ENCODE measurements at places on chromosomes 16 and 17. TPM values are rescaled to one million over a fixed set of nuclear protein-coding genes. Genes with fewer than 3 reads are reported as not detected.
A peak's percentile ranks its signal among the peaks of the same experiment; 100 is the strongest.

DNA sequence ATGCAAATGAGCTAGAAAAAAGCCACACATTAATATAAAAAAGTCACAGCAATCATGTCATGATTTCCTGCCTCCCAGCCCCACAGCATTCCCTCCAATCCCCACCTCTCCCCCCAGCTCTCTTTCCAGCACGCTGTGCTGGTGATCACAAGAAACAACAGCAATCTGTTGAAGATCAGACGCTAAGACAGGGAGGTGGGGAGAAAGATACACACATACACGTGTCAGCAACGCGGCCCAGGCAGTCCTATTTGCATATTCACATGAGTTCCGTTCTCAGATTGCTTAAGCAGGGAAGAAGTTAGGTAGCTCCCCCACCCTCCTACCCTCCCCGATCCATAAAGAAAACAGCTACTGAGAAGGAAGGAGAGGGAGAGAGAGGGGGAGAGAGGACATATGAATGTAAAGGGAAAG is 405.5 kb upstream of the PSMD7 start:
- DNase-seq = no peak

DNA sequence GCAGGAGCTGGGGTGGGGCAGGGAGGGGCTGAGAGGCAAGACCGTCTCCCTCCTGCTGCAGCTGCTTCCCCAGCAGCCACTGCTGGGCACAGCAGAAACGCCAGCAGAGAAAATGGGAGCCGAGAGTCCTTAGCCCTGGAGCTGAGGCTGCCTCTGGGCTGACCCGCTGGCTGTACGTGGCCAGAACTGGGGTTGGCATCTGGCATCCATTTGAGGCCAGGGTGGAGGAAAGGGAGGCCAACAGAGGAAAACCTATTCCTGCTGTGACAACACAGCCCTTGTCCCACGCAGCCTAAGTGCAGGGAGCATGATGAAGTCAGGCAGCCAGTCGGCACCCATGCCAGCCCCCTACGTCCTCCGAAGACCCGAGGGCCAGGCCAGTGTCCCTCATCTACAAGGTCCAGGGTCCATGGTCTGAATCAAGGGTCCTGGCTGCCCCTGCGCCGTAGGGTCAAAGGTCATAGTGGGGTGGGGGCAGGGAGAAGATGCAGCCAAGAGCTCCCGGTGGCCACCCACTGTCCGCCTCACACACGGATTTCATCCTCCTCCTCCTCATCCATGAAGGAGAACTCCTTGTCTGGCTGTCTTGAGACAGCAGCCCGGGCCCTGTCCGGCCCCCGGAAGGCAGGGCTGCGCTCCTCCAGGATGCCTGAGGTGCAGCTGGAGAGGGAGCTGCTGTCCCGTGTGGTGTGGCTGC is 23.4 kb upstream of the CPSF4L start:
- DNase-seq = no peak

DNA sequence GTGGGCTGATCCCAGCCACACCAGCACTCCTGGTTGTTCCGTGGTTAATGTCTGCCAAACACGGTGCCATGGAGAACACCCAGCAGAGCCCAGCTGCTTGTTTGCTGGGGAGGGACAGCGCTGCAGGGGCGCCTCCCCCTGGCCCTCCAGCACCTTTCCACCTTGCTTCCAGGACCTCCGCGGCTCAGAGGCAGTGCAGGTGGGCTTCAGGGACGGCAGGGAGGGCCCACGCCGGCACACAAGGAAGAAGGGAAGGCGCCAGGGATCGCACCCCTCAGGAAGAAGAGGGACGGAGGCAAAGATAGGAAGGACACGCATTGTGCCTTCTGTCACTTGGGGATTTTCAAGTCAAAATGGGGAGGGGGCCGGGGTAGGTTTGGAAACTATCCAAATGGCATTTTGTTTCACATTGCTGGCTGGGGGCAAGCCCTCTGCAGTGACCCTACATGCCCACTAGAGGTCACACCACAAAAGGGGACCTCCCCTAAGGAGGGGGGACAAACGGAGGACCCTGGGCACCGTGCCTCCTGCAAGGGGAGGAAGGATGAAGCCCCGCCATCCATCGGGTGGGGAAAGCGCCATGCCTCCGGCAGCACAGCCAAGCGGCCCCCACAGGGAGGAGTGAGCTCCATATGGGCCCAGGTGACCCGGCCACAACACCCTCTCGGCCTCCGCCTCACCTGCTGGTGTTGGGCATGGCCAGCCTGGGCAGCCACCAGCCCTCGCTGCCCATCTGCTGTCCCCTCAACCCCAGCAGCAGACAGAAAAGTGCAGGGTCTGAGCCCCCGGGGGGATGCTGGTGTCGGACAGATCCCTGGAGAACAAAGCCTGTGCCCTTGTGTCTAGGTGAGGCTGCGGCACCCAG is 7.5 kb upstream of the C16orf95 start:
- no peak for DNase-seq

- DNase-seq = no peak
Measured at GRCh38 chr16:62216837-62217236, 180.6 kb upstream of the CDH8 start.

DNA sequence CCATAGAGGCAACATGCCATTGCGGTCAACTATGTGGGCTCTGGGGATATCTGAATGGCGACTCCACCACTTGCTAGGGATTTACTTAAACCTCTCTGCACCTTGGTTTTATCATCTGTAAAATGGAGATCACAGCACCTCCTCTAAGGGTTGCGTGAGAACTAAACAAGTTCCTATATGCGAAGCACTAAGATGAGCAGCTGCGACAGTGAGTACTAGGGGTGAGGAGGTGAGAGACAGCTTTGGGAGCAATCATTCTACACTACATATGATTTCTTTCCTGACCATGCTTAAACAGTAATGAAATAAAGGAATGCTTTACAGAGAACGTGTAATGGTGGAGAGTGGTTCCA is 61.4 kb downstream of the CREBBP start:
- no peak for DNase-seq

DNA sequence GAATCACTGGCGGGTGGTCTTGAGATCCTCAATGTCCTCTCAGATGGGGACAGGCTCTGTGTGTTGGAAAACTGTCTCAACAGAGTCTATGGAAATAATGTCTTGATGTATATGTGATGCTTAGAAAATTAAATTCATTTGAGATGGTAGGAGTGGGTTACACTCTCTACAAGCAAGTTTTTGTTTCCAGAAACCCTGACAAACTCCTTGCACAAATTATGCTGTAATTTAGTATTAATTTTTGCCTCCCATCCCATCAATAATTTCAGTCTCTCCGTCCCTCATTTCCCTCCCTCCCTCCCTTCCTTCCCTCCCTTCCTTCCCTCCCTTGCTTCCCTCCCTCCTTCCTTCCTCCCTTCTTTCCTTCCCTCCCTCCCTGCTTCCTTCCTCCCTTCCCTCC is 488.0 kb upstream of the C16orf82 start:
- no peak for DNase-seq

GRCh38 chr16:54442864-54443263 is 156.3 kb upstream of the IRX3 start:
- no peak for DNase-seq

- no peak for DNase-seq
Measured at GRCh38 chr17:15917438-15918027, 27.4 kb upstream of the ADORA2B start.

- peak; percentile 72 for DNase-seq
Measured at GRCh38 chr16:87316923-87317749, at the start of gene C16orf95. TSS of gene C16orf95 (minus strand) at chr16:87317392. CDS start at chr16:87317242, 150 bp downstream.

DNA sequence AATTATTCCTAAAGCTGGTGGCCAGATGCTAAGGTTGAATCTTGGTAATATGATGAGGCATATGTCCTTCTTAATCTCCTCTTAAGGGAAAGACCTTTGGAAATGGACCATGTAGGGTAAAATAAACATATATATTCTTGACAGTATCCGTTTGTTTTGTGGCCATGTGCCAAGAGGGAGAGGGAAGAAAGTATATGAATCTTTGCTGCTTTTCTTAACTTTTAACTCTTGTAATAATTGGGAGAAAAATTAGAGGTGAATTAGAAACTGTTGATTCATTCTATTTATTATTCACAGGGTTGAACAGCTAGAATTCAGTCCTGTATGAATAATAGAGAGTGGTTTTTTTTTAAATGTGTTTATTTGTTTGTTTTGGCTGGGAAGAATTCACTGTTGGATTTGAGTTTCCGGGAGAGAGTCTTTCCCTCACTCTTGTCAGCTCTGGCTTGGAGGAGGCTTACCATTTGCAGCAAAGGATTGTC is 31.6 kb downstream of the AATF start:
- DNase-seq = peak; percentile 32

GRCh38 chr17:30506481-30506880 is 29.3 kb downstream of the GOSR1 start:
- DNase-seq = no peak

DNA sequence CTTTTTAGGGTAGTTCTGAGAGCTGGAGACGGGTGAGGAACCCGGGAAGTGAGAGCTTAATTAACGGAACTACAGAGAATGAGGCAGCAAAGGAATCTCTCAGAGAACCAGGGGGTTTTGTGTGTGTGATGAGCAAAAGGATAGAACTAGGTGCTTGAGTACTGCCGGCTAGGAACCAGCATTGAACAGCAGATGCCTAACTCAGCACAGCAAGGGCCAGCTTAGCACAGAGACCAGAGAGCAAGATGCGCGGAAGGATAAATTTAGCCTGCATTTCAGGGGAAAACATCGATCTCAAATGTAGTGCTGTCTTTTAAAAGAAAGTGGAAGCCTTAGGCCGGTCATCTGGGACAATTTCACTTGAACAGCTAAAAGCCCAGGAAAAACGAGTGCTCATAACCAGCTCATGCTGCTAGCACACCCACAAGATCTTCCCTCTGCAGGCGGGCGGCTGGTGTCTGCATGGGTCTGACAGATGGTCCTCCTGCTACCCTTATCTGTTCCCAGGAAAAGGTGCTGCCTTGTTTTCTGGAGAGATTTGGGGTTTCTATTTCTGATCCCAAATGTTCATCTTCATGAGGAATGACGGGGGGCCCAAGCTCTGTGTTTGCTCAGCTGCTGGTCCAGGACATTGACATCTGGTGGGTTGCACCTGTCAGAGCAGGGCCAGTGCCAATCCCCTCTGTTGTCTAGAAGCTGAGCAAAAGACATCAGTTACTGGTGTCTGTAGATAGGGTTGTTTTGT is 103.9 kb downstream of the SOCS1 start:
- DNase-seq = no peak

GRCh38 chr17:42422412-42422957 is 571 bp downstream of the CAVIN1 start:
- DNase-seq = no peak

DNA sequence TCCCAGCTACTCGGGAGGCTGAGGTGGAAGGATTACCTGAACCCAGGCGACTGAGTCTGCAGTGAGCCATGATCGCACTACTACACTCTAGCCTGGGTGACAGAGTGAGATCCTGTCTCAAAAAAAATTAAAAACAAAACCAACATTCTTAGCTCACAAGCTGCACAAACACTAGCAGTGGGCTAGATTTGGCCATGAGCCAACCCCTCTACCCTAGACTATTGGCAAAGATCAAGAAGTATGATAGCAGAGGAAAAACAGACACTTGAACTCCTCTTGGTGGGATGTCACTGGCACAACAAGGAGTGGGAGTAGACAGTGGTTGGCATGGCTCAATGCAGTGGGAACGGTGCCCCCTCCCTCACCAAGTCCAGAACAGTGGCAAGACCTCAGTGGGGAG is 19.6 kb upstream of the RIPOR1 start:
- DNase-seq = no peak

Gene TRIM37
- 80.2 TPM for total RNA-seq

Gene ATAD5
- total RNA-seq = 5.3 TPM

Gene HASPIN
- 8.9 TPM for total RNA-seq

Data from pulmonary artery endothelial cell (primary cell).